GM04504 (cell line): ENCODE measurements at places on chromosomes 2 and 18.

- no peak for DNase-seq
These were observed 44.7 kb upstream of the SH3RF3 start for GRCh38 chr2:109084341-109084740.

- no peak for DNase-seq
These were observed 1.3 kb downstream of the SLC20A1 start for GRCh38 chr2:112646791-112647689.

- peak; percentile 70 for DNase-seq
These were observed 1.2 kb downstream of the CFLAR start for GRCh38 chr2:201116959-201117734.

DNA sequence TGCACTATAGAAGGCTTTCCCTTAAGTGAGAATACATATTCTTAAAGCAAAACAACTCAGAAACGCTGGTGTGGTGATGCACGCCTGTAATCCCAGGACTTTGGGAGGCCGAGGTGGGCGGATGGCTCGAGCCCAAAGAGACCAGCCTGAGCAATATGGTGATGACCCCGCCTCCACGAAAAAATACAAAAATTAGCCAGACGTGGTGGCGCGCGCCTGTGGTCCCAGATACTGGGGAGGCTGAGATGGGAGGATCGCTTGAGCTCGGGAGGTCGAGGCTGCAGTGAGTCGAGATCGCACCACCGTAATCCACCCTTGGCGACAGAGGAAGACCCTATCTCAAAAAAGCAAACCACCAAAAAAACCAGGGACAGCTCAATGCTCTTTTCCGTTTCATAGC is 750 bp upstream of the CCDC150 start:
- no peak for DNase-seq

DNA sequence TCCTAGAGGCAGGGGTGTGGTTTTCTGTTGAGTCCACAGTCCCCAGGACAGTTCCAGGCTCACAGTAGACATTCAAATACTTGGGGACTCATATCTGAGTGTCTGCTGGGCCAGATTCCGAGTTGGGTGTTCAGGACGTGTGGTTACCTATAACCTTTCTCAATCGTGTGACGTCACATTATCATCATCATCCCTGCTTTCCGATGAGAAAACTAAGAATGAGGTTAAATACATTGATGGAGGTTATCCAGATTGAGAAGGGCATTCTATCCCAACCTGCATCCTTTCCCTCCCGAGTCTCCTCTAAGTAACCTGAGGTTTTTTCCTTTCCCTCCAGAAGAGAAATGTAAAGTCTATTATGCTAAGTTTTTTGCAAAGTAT is 204.6 kb downstream of the MGAT5 start:
- DNase-seq, result no peak

DNA sequence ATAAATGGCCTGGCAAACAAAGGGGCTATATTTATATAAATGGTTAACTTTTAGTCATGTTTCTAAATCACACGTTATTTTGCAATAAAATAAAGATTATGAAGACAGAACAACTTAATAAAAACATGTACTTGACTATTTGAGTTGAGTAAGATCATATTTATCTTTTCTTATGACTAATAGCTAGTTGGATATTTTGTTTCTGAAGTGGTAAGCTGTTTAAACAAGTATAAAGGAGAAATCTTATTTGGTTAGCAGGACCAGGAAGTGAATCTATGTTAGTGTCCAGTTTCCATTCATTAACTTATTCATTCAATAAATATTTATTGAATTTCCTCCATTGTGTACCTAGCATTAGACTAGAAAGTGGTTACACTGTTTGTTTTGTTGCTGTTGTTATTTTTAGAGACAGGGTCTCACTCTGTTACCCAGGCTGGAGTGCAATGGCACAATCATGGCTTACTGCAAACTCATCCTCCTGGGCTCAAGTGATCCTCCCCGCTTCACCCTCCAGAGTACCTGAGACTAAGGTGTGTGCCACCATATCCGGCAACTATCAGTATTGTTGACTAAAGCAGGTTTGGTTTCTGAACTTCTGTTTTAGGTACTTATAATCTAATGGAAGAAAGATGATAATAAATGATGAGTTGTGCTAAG is 312.6 kb downstream of the DPP10 start:
- no peak for DNase-seq

DNA sequence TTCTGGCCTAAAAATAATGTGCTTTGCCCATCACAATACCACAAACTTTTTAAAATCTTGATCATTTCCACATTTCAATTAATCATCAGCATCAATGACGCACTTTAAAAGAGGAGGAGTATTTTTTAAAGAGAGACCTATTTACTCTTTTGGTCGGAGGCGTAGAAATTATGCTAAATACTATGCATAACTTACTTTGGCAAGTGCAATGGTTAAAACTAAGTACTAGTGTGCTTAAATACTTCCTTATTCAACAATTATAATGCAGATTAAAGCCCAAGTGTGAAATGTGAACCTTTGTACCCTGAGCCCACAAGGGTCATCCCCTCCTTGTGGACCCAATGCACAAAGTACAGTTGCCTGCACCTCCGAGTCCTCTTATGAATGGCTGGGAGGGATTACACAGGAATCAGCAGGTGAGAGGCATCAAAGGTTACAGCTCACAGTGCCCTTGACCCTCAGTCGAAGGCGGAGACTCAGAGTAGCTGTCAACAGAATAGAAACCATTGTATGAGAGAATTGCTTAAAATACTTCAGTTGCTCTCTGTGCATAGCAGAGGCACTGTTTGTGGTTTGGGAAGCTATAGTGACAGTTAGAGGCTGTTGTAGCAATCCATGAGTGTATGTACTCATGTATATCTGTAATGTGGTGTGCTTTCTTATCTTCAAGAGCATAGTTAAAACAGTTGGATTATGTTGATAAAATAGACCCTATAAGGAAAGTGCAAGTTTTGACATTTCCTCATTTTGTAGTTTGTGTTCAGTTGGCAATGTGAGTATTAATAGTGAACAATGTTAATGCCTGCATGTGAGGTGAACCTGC is 151.7 kb upstream of the ITGA4 start:
- DNase-seq, result no peak

DNA sequence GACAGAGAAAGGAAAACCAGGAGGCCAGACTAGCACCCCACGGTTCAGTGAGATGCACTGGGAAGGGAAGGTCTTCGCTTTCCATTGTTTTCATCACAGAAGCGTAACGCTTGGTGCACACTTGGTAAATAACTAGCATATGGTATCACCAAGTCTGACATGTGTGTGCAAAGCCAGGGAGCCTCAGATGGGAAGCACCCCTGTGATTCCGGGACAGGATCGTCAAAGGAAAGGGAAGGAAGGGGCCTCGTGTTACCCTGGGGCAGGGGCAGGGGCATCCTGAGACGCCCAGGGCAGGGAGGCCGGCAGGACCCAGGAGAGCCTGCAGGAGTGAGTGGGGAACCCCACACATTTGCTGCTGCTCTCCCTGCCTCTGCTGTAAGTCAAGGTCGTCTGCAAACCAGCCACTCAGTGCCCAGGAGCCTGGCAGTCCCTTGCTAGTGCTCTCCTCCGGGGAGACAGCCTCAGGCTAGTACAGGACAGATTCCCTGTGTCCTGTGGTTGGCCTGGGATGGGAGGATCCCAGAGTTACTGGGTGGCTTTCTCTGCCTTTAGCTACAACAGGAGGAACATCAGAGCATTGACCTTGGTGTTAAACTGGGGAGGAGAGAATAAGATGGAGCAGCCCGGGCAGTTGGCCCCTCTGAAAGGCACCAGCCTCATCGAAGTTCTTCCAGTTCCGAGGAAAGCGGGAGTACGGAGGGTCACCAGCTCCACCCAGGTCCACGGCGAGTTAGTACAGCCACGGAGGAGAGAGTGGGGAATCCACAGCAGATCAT is 192.5 kb downstream of the NDUFA10 start:
- DNase-seq, result no peak

GRCh38 chr18:10055125-10055750 is 141.4 kb downstream of the VAPA start:
- DNase-seq, result no peak

DNA sequence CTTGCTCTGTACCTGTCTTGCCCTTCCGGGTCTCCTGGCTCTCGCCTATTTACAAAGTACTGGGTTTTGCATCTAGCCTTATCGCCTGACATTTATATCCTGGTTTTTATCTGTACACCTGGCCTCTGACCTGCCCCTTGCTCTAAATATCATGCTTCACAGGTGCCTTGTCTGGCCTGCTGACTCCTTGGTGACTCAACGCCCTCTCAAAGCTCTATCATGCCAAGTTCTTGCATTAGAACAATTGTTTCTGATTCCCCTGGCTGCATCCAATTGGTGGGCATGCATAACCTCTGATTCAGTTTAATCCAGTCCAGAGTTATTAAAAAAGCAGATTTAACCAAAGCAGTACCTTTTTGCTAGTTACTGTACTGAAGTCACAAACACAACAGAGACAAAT is 113.9 kb upstream of the CCDC68 start:
- no peak for DNase-seq

DNA sequence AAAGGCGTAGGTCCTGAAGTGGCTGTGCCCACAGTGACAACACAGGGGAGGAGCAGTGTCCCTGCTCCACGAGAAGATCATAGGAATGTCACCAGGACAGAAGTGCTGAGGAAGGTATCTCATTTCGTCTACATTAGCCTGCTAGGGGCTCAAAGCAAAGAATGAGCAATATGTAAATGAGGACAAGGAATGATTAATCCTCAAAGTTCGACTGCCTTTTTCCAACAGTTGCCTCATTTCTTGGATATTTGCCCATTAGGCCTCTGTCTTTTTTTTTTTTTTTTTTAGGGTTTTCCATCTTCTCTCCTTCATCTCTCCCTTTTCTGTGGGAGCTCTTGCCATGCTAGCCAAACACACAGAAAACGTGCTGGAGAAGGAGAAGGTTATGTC is 105.2 kb upstream of the ARHGAP28 start:
- DNase-seq, result peak; percentile 40

- DNase-seq, result no peak
These were observed 85.3 kb downstream of the FEZ2 start for GRCh38 chr2:36512705-36513104.

- DNase-seq, result no peak
These were observed 15.6 kb upstream of the PPP1CB start for GRCh38 chr2:28736034-28736433.

DNA sequence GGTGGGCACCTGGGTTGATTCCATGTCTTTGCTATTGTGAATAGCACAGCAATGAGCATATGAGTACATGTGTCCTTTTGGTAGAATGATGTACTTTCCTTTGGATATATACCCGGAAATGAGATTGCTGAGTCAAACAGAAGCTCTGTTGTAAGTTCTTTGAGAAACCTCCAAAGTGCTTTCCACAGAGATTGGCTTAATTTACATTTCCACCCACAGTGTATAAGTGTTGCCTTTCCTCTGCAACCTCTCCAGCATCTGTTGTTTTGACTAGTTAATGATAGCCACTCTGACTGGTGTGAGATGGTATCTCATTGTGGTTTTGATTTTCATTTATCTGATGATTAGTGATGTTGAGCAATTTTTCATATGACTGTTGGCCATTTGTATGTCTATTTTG is 194.8 kb downstream of the ZNF804A start:
- DNase-seq, result no peak

DNA sequence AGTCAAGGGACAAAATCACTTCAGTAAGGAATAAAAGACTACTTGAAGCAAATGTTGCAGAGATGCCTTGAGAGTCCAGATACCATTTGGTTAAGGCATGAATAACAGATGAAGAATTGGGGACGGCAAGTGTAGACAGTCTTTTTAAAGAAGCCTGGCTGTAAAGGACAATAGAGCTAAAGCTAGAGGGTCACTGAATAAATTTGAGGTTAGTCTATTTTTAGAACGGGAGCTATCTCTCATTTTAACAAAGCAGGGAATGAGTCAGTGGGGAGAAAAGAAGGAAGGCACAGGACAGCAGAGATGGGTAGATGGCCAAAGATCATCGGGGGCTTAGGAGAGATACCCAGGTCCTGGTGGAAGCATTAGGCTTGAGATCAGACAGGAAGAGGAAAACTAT is 30.6 kb upstream of the CHN1 start:
- no peak for DNase-seq

DNA sequence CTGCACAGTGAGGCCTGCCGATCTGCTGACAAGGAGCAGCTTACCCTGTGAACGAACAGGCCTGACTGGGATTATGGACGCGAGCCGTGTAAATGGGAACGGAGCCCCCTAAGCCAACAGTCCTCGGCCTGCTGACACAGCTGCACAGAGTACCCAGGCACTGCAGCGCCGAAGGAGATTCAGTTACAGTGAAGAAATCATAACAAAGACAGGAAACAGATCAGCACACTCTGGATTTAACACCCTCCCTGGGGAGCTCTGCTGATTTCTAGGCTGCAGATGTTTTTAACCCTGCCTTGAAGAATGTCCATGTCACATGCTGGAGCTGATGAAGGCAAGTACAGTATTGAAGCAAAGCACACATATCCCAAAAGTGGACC is 43.4 kb downstream of the COLEC12 start:
- DNase-seq, result peak; percentile 75

- DNase-seq, result no peak
These were observed 15.6 kb downstream of the ODC1 start for GRCh38 chr2:10432311-10433181.

DNA sequence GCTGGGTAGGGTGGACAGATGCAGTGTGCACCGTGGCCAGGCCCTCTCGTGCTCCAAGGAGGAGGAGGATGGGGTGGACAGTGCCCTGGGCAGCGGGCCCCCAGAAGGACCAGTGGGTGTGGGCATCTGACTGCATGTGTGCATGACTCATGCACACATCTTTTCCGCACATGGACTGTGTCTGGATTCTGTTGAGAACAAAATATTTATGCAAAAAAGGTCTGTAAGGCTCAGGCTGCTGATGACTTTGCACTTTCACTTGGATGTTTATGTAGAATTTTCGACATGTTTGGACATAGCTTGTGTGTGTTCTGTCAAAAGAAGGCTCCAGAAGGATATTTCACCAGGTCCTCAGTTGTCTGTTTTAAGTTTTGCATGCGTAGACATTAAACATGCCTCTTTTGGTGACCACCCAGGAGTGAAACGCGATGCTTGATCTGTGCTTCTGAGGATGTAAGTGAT is 45.6 kb downstream of the MTCL1 start:
- DNase-seq, result peak; percentile 79

- DNase-seq, result no peak
These were observed 182.0 kb upstream of the ZNF804A start for GRCh38 chr2:184416146-184416913.

DNA sequence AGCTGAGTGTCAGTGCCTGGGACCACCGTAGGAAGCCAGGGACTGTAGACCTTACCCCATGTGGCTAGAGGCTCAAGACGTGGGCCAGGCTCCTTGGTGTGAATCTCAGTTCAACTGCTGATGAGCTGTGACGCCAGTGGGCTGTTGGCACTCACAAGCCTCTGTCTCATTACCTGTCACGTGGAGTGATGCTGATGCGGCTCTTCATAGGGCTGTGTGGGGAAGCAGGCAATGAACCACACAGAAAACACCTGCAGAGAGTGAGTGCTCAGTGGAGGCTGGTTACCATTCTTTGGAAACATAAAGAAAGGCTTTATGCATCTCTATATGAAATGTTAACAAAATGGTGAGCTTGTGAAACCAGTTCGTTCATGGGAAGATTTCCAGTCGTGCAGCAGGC is 36.1 kb downstream of the CREG2 start:
- DNase-seq, result no peak
